Glutamatergic neuron (in vitro differentiated cells): ENCODE measurements at places on chromosomes 1 and 21. TPM values are rescaled to one million over a fixed set of nuclear protein-coding genes. Genes with fewer than 3 reads are reported as not detected.

DNA sequence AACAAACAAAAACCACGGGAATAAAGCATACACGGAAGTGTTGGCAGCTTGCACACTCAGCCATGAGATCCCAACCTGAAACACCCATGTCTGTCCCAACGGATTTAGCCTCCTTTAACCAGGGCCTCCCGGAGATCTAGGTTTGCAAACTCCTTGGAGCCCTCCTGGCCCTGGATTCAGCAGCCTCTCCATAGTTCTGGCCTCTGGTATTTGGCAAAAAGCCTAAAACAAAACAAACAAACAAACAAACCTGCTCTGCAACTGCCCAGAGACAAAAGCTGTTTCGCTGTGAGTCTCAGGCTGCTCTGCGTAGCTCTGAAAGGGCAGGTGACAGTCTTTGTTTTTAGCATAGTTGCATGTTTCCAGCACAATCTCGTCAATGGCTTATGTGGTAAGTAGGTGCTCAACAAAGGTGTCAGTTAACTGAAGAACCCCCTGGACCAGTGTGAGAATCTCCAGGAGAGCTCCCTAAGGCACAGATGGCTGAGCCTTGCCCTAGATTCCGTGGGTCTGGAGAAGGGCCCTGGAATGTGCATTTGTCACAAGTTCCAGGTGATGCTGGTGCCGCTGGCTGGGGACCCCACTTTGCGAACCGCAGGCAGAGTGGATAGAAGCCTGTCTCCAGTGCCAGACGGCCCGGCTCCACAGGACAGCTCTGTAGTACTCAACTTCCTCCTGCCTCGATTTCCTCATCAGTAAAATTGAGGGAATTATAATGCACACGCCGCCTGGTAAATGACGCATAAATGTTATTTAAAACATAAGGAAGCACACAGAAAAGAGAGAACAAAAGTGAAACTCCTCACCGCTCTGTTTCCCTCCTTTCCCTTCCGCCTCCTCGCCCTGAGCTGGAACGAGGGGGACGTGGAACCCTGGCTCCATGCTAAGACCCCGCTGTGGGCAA is 86.2 kb downstream of the RIPK4 start:
- no peak for DNase-seq
- no peaks in the 10 kb centered on the region for H3K36me3 ChIP-seq
- H3K4me3 ChIP-seq: no peak overlapping the region
- peaks cover 5% of the 10 kb centered on the region for H3K4me1 ChIP-seq
- peaks cover 7% of the 10 kb centered on the region for H3K27me3 ChIP-seq

DNA sequence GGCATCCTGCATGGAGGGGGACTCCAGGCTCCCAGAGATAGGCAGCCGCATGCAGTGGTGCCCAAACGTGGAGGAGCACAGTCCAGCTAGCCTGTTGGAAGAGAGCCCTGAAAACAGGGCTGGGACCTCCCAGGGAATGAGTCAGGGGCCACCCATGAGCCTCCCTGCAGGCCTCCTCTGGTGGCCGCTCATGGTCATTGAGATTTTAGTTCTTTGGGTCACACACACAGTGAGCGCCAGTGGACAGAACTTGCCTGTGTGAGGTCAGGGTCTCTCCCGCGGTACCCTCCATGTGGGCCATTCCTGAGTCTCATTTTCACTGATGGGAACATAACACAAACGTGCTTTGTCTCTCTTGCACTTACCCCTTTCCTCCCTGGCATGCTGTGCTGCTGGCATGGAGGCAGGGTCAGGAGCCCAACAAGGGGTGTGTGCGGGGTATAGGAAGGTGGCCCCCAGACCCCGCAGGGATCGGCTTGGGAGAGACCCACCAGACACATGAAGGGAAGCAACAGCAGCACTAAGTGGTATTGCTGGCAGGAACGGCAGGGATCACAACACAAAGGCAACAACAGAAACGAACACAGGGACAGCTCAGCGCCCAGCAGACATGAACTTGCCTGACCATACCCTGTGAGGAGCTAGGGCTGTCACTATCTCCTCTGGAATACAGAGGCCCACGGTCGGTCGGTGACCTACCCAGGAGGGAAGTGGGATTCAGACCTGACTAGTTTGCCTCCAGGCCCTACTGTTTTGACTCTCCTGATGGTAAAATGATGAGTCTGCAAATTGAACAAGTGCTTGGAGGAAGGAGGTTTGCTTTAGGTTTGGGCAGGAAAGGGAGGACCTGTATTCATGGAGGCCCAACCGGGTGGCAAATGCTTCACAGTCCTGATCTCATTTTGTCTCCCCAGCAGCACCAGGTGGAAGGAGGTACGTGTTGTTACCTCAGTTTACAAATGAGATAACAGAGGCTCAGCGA is 31.8 kb downstream of the ABCG1 start:
- peaks cover 9% of the 10 kb centered on the region for H3K27me3 ChIP-seq
- no peak overlapping the region for H3K27ac ChIP-seq
- no peak overlapping the region for H3K4me3 ChIP-seq
- no peak for DNase-seq
- peaks cover 38% of the 10 kb centered on the region for H3K4me1 ChIP-seq

The CFAP126 gene
- total RNA-seq: not detected

The LRRC53 gene
- 0.42 TPM for total RNA-seq

The MPL gene
- not detected for total RNA-seq
